ENCODE measurements at places on chromosomes 7 and 10. TPM values are rescaled to one million over a fixed set of nuclear protein-coding genes. Genes with fewer than 3 reads are reported as not detected.

EXOC6 gene
- total RNA-seq = 36.3 TPM

ACTR3C gene
- total RNA-seq = 2.0 TPM

PLEKHS1 gene
- not detected for total RNA-seq

FGFBP3 gene
- total RNA-seq = 0.29 TPM

PRR15 gene
- 0.43 TPM for total RNA-seq

SPDYE18 gene
- 0.44 TPM for total RNA-seq

HYAL4 gene
- total RNA-seq = 1.3 TPM

HACD1 gene
- 21.9 TPM for total RNA-seq

VAX1 gene
- not detected for total RNA-seq

UNCX gene
- total RNA-seq = not detected

TMEM178B gene
- not detected for total RNA-seq

OR2A5 gene
- total RNA-seq = not detected

PDE6C gene
- not detected for total RNA-seq

BLNK gene
- not detected for total RNA-seq

CTAGE6 gene
- total RNA-seq = 0.22 TPM

Data from placental pericyte (primary cell).